ENCODE measurements at places on chromosomes 2 and 18.

DNA sequence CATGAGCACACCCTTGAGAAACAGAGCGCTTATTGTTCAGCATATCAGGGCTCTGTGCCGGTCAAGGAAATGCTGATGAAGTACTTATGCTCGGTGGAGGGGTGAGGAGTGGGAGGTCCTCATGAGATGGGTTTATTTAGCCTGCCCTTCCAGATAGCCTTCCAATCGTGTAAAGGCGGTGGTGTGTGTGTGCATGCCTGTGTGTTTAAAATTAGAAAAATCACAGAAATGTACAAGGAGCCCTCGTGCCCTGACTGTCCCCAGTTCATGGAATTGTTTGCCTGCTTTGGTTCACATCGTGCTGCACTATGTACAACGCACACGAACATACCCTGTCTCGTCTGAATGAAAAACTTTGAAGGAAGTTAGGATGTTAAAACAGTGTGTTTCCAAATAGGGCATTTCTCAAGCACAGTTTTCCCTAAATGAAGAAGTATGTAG is 158.6 kb downstream of the AQP4 start:
- no peak for DNase-seq

GRCh38 chr2:69201259-69201658 is 185.8 kb downstream of the GFPT1 start:
- DNase-seq: no peak

- DNase-seq: no peak
Measured at GRCh38 chr18:48418539-48419276, 9.5 kb upstream of the ZBTB7C start.

- no peak for DNase-seq
Measured at GRCh38 chr2:207805566-207806226, 36.0 kb upstream of the FZD5 start.

- DNase-seq: no peak
Measured at GRCh38 chr2:186103276-186103675, 364.7 kb downstream of the FSIP2 start.

- no peak for DNase-seq
Measured at GRCh38 chr2:206984206-206984605, 44.9 kb downstream of the CPO start.

DNA sequence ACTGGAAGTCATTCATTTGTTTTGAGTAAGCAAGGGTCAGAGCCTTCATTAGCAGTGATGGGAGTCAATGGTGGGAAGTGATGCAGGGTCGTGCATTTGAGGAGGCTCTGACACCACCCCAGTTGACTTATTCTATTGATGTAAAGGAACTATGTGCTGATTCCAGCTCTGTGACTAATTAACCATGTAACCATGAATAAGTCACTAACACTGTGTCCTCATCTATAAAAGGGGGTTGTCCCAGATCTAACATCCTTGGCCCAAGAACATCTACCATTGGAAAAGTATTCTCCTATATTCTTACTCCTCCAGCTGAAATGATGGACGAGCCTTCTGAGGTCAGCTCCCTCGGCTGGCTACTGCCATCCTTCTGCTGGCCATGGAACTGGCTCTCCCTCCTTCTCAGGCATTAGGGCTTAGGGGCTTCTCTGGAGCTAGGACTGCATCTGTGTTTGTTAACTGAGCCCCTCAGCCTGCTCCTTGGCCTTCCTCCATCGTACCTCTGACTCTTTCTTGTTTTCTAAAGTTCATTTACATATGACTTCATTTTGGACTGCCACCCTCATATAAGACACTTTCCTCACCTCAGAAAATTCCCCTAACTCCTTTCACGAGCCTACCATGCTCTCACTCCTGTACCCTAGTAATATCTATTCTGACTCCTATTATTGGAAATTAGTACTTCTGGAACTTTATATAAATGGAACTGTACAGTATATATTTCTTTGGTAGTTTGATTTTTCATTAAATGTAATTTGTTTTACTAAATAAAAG is 115.5 kb downstream of the KCTD1 start:
- DNase-seq: no peak

- DNase-seq: no peak
Measured at GRCh38 chr18:75083131-75083530, 125.8 kb downstream of the PTGR3 start.

- no peak for DNase-seq
Measured at GRCh38 chr2:230153390-230153976, 66.3 kb downstream of the SP110 start.

- DNase-seq: no peak
Measured at GRCh38 chr2:40372283-40372985, 79.5 kb downstream of the SLC8A1 start.

DNA sequence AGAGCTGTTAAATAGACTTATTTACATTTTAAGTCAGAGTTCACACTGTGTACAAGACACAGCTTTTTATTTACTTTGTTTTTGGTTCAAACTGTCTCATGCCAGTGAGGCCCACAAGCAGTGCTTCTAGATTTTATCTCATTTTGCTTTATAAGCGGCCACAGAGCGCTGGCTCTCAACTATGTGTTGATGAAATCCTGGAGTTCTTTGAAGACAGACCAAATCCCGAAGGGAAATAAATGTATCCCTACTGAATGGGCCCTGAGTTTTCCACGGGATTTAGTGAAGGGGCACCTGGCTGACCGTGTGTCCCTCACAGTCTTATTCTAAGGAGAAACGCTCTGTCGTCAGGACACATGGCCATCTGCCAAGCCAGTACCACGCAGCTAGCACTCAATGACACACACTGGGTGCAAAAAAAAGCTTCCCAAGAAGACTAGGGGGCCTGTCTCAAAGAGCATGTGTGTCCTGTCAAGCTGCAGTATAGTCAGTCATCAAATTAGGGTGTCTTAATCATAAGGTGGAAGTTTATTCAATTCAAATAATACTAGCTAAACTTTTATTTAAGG is 23.4 kb downstream of the LYPD1 start:
- no peak for DNase-seq

- DNase-seq: no peak
Measured at GRCh38 chr2:95030496-95030895, 5.0 kb downstream of the MAL start.

DNA sequence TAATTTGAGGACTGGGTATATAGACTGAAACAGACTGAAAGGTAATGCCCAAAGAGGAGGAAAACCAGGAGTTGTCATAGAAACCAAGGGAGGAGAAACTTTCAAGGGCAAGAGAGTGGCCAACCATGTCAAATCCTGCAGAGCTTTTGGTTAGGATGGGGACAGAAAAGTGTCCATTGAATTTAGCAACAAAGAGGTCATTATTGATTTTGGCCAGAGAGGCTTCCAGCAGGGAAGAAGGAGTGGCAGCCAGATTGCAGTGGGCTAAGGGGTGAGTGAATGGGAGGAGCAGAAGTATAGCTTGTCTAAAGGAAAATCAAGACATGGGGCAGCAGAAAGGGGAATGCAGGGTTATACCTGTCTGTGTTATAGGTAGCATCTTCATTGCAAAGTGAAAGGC is 194.0 kb downstream of the CAMKMT start:
- no peak for DNase-seq

GRCh38 chr2:78541451-78542267 is 483.8 kb upstream of the REG3G start:
- DNase-seq: no peak

DNA sequence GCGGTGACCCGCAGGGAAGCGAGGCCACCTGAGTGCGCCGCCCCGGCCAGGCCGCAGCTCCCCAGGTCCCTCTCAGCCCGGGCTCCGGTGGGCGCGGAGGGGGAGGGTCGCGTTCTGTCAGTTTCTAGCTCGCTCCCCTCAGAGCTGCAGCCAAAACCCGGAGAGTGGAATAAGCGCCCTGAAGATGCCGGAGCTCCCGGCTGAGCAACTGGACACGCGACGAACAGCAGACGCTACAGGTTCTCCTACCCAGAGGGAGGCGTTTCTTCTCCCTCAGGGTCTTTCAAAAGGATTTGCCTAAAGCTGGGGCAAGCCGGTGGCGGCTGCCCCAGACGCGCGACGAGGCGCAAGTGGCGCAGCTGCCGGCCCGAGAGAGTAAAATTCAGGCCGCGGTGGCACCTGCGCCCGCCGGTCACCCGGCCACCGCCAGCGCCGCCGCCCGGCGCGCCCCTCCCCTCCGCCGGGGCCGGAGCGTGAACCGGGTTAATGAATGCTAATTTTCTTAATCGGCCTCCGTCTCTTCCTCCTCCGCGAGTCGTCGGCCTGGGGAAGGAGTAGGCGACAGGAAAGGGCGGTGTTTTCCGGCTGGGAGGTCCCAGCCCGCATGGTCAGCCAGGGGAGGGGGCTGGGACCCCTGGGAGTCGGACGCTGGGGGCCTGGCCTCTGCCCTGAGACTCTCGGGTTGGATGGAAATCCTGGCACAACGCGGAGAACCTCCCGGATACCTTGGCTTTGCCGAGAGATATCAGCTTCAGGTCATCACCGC is 845 bp upstream of the CDC42EP3 start:
- peak; percentile 52 for DNase-seq

- DNase-seq: no peak
Measured at GRCh38 chr18:40921845-40922629, 1033.0 kb upstream of the PIK3C3 start.

- no peak for DNase-seq
Measured at GRCh38 chr2:221467610-221468009, 104.5 kb downstream of the EPHA4 start.

GRCh38 chr18:80231616-80232015 is 15.7 kb downstream of the PARD6G start:
- DNase-seq: no peak

- DNase-seq: no peak
Measured at GRCh38 chr18:25704494-25704893, 352.5 kb upstream of the ZNF521 start.

GRCh38 chr2:203718087-203718486 is 11.6 kb downstream of the CD28 start:
- no peak for DNase-seq

DNA sequence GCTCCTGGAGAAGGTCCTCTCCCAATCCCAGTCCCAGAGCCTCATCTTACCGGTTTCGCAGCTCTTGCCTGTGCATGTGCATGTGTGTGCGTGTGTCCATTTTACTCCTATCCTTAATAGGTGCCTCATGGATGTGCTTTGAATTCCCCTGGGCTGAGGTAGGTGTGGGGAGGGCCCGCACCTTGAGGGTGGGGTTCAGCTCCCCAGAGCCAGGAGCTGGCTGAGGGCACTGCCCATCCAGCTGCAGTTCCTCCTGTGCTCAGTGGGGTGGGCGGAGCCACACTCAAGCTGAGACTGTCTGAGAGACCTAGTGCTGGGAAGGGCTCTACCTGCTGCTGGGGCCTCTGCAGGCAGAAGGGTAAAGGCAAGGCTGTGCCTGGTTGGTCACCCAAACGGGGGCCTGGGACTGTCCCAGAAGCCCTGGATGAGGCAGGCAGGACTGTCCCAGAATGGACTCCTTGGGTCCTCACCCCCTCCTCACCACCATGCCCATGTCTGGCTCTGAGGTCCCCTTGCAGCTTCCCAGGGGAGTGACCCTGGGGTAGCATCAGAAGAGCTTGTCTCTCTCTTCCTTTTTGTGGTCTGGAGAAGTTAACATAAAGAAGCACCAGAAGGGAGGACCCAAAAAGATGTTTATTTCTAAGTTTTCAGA is 8.9 kb downstream of the GDF7 start:
- DNase-seq: no peak

DNA sequence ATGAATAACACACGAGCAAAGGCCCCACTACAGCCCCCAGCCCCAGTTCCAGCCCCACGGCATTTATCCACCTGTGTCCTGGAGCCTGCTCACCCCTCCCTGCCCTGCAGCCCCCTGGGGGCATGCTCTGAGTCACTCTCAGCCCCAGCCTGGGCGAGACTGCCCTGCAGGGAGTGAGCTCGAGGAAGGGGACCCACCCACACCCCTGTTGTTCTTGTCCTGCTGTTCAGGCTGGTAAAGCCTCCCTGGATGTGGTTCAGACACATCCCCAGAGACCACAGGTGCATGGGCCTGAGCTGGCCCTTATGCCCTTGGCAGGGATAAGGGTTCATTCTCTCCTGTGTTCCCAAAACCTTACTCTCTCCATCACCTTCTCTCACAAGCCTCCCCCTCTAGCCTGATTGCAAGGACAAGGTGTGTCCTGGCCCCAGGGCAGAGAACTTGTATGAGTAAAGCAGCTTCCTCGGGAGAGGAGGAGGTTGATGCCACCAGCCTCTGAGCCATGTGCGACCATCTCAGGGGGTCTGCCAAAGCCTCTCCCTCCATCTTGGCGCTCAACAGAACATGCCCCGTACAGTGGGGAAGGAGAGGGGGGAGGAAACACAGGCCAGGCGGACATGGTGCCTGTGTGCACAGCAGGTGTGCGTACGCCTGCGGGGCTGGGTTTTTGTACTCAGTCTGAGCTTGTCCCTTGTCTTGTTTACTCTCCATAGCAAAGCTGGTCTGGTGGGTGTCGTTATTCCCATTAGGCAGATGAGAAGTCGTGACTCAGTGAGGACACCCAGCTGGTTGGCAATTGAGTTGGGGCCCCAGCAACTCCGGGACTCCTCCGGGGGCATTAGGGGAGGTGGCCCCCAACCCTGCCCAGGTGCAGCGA is 64.4 kb downstream of the CIB4 start:
- no peak for DNase-seq

- DNase-seq: no peak
Measured at GRCh38 chr2:234033885-234034284, 16.6 kb upstream of the SPP2 start.

GRCh38 chr2:37340637-37341036 is 3.8 kb upstream of the QPCT start:
- DNase-seq: no peak

- no peak for DNase-seq
Measured at GRCh38 chr2:42801381-42801780, 9.0 kb upstream of the HAAO start.

DNA sequence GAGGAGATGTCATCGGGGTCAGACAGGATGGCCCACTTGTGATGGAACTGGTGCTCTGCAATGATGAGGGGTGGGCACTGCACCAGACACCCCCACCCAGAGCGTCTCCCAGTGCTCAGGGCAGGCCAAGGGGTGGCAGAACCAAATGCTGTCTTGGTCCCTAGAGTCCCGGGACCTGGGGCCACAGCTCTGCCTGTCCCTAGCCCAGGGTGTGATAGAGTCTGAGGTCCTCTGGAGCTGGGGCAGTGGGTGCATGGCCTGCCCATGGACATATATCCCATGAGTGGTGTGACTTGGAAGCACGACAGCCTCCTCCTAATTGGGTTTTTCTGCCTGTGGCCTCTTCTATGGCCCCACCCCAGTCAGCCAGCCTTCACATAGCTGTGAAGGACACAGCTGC is 6.7 kb upstream of the OTOF start:
- no peak for DNase-seq

DNA sequence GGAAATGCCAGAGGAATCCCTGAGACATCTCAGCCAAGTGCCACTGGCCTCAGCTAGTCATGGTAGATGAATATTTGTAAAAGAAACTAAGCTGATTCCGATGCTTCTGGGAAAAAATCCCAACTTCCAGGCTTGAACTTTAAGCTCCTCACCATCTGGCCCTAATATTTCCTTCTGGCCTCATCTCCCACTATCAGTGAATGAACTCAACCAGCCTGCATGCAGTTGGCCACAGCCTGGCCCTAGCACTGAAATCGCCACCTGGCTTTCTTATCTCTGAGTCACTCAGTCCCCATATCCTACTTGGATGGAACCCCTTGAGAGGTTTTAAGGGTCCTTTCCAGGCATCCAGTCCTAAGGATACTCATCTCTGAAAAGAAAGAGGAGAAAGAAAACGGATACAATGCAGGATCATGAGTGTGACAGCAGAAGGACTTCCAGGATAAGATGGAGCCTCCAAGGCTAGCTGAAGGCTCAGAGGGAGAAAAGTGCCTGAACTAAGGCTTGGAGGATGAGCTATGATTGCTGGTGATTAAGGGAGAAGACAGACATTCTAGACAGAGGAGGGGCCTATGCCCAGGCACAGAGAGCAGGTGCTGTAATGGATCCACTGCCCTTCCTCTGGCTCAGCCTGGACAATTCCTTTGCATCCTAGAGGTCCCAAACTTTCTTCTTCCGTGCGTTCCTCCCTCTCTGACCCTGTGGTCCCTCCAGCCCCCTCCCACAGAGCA is 141.5 kb upstream of the MYCN start:
- no peak for DNase-seq
